NCI-H2171 (cell line): ENCODE measurements at places on chromosomes 1 and 21.

- no peak for DNase-seq
These were observed 490.4 kb upstream of the NCAM2 start for GRCh38 chr21:20507783-20508182.

DNA sequence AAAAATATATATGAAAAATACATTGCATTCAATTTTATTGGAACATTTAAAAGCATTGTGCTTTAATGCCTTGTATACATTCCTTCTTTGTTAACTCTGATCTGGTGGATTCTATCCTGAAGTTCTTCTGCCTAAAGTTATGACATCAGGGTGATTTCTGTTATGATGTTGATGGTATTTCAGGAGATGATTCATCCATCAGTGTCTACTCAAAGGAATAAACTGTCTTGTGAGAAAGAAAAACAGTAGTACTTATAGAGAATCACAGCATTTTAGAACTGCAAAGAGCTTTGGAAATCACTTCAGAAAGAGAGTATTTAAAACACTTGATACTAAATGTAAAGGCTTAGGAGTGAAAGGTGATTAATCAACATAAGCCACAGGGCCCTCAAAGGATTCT, 155.7 kb downstream of the PTPRC start:
- no peak for DNase-seq

DNA sequence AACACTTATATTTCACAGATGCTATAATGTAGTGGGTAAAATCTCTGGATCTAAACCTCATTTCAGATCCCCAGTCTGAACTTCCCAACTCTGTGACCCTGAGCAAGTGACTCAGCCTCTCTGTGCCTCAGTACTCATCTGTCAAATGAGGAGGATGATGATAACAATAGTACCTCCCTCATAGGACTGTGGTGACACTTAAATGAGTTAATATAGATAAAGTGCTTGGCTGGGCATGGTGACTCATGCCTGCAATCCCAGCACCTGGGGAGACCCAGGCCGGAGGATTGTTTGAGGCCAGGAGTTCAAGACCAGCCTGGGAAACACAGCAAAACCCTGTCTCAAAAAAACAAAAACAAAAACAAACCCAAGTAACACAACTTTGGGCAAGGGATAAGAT, 4.7 kb upstream of the ECE1 start:
- no peak for DNase-seq

DNA sequence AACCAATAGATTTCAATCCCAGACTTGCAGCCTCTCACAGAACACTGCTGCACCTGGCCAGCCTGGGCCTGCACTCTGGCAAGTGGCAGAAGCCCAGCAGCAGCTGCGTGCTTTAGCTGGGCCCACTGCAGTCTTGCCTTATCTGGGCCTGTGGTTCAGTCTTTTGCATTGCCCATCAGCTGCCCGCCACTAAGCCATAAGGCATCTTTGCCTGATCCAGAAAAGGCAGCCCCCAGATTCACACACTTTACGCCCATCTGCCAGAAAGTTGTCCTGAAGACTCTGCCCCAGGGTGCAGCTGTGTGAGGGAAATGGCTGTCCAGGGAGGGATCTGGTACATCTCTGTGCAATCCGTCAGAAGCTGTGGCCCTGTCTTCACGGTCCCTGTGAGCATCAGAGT, 217.0 kb downstream of the DNAH14 start:
- no peak for DNase-seq

DNA sequence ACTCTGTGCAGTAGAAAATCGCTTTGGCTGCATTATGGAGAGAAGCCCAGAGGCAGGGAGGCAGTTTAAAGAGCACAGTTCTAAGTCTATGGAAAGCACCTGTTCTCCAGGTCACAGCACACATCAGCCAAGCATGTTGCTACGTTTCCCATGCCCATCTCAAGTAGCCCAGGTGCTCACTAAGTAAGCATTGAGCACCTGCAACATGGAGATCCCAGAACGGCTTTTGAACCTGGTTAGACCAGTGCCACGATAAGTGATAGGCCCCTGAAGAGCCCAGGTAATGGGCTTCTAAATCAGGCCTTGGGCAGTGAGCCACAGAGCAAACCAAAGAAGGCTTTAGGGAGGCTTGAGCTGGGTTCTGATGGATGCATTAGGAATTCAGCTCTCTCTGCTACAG, 186.2 kb downstream of the C1orf94 start:
- no peak for DNase-seq

GRCh38 chr1:204572923-204573922, 57.0 kb downstream of the MDM4 start:
- DNase-seq, result no peak

DNA sequence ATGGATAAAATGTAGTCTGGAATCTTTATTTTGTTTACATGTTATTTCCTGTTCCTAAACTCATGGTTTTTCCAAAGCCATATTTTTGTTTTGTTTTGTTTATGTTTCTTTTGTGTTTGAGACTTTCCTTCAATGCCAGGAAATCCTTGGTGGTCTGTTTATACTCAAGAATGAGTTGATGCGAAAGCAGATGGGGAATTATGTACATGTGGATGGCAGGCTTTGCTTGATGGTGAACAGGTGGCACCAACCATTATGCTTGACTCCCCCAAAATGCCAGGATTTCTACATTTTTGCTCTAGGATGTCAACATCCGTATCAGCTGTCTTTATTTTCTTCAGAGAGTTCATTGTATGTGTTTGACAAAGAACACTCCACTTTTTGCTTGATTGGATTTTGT, 448.5 kb downstream of the PRDM2 start:
- no peak for DNase-seq
